Right cardiac atrium (tissue), 5 donors: ENCODE measurements at places on chromosomes 1 and 21. TPM values are rescaled to one million over a fixed set of nuclear protein-coding genes. Genes with fewer than 3 reads are reported as not detected.

DNA sequence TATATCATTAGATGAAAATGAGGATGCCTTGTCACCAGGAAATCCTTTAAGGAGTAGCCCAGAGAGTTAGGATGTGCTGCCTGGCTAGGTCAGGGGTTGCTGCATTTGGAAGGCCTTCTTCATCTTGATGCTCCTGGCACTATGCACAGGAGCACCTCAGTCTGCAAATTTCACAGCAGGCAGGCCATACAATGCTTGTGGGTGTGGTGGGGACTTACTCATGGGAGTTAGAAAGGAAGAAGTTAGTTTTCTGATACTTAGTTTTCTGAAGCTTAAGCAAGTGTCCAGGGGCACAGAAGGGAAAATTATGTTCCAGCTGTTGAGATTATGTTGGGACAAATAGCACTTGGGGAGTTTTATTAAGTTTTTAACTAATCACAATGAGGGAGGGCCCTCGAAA lies 11.4 kb downstream of the HLX start:
- no peak for DNase-seq

- no peak for DNase-seq
Observed at GRCh38 chr1:183263886-183264602, 78.0 kb downstream of the LAMC2 start.

GRCh38 chr1:3459051-3459908 lies 4.8 kb downstream of the ARHGEF16 start:
- DNase-seq: peak; percentile 24

Gene DNAH14
- 8.6 TPM for total RNA-seq

Gene PEAR1
- 6.6 TPM for total RNA-seq
